ENCODE measurements at places on chromosomes 5 and 9.

GRCh38 chr9:95736370-95736769 lies 139.1 kb upstream of the ERCC6L2 start:
- DNase-seq: no peak

- no peak for DNase-seq
Measured at GRCh38 chr5:33343676-33344327, 97.0 kb upstream of the TARS1 start.

DNA sequence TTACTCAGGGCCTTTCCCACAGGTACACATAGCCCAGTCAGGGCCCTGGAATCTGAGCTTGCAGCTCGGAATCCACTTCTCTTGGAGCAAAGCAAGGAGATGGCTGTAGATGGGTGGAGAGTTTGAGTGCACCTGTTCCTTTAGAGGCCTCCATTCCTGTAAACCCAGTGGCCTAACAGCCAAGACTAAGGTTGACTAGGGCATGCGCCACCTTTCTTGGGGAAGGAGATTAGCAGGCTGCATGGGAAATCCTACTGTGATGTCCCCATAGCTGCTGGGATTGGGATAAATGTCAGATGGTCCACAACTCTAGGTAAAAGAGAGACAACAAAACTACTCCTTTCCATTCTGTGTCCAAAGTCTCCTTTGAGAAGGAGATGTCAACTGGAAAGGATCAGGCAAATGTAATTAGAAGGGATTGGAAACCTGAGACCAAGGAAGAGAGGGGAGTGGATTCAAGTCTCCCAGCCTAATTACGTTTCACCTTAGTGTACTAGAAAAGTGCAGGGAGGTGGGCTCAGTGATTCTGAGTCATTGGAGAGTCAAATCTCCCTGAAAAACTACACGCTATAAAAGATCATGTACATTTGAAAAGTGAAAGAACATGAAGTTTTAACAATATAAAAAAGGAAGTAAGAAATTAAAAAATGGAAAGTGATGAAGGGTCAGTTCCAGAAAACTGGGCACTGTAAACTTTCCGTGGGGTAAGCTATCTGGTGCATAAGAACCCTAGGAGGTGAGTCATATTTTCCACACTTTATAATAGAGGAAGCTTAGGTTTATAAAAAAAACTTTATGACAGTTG lies 104.2 kb downstream of the SEC61B start:
- no peak for DNase-seq

GRCh38 chr5:5492087-5492933 lies 69.8 kb downstream of the ICE1 start:
- DNase-seq: peak; percentile 8

DNA sequence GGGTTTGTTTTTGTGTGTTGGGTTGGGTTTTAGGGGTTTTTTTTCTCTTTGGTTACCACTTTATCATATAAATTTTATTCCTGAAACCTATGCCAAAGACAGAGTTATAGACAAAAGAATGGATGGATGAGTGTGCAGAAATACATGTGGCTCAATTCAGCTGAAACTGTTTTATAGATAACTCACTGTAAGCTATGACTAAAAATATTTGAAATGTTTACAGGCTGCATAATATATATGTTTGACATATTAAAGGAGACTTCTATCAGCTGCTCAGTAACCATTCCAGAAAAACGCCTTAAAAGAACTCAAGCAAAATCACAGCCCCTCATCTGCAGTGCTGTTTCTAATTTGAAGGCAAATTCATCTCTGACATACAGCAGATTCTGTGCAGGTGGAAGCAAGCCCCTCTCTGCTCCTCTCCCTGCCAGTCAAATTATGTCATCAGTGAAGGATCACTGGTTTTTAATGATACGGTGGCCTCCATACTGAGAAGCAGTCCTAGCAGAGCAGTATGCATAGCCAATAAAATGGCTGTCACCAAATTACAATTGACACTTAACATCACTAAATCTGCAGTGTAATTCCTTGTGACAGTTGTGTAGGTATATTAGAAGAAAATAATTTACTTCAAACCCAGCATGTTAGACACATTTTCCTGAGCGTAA lies 301.6 kb downstream of the NR2F1-AS1 start:
- DNase-seq: no peak

GRCh38 chr5:97923997-97924396 lies 741.0 kb upstream of the RIOK2 start:
- DNase-seq: no peak

GRCh38 chr5:164688437-164688836 lies 1183.0 kb downstream of the MAT2B start:
- DNase-seq: no peak

- no peak for DNase-seq
Measured at GRCh38 chr5:119285070-119285916, 70.5 kb upstream of the TNFAIP8 start.

DNA sequence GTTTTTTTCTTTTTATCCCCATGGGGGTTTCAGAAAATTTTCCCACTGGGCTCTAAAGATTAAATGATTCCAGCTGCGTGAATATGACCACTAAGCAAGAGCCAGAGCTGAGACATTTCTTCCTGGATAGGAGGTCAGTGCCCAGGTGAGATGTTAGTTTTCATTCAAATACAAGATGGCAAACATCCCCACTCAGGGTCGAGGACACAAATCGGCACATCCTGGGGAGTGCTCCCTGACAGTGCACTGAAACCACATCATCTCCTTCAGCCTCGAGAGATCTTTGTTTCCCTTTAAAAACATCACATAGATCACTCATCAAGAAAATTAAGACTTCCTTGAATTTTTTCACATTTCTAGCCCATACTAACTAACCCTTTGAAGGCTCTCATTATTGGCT lies 273.2 kb upstream of the PANK3 start:
- no peak for DNase-seq

- DNase-seq: no peak
Measured at GRCh38 chr5:161155451-161155850, 303.4 kb upstream of the ATP10B start.

DNA sequence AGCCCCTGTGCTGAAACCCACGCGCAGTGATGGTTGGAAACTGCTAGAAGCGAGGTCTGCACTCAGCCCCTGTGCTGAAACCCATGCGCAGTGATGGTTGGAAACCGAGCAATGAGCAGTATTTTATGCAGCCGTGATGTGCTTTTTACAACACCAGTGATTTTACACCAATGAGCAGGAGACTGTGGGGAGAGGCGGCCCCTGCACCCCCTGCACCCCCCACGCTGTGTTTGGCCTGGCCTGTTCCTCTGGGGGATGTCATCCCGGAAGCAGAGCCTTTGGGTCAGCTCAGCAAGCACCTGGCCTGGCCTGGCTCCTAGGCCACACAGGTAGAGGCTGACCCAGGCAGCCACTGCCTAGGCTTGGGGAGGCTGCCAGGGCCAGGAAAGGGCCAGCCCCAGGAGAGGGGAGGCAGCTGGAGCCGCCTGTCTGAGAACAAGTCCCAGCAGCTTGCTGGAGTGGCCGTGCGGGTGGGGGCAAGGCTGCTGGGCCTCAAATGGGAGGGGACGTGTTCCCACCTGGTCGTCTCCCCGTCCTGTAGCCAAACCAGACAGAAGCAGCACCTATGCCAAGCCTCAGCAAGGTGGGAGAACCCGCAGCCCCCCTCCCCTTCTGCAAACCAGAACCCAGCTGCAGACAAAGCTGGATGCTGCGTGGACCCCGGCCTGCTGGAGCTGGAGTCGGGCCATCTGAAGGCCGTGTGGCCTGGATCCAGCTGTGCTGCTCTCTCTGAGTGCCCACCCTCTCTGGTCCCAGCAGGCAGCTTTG lies 46.8 kb downstream of the DBH start:
- DNase-seq: no peak

- DNase-seq: no peak
Measured at GRCh38 chr5:32909207-32909606, 198.1 kb downstream of the NPR3 start.

DNA sequence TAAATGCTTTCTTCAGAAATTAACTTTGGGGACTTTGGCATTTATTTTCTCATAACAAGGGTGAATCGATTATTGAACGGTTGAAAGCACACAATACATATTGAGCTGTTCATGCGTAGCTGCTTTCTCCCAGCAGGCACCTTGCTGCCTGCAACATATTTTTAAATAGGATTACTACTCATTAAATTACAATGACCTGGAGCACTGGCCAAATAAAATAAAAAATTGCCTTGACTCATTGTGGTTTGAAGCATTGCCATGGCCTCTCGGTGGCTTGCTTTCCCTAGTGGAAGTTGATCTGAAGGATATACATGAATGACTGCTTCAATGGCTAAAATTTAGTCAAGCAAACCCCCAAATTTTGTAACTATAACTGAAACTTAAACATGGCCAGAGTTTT lies 181.6 kb upstream of the NUDT12 start:
- no peak for DNase-seq

DNA sequence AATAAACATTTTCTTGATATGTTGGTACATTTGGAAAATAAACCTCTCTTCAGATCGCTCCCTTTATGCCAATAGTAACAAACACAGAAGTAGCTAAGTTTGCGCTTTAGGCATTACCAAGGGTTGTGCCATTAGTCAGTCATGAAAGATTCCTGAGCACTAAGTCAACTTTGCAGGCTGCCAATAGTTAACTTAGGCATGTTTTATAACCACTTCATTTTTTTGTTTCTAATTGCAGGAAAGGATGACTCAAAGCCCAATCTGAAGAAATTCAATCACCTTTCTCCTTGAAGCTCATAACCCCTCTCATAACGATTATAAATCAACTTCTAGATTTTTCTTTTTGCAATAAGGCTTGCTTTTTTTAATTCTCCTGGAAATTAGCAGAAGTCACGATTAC lies 517.0 kb downstream of the AGTPBP1 start:
- DNase-seq: no peak

- no peak for DNase-seq
Measured at GRCh38 chr9:21404146-21404545, 4.8 kb upstream of the IFNA8 start.

- no peak for DNase-seq
Measured at GRCh38 chr5:54595721-54596120, 78.2 kb downstream of the SNX18 start.

DNA sequence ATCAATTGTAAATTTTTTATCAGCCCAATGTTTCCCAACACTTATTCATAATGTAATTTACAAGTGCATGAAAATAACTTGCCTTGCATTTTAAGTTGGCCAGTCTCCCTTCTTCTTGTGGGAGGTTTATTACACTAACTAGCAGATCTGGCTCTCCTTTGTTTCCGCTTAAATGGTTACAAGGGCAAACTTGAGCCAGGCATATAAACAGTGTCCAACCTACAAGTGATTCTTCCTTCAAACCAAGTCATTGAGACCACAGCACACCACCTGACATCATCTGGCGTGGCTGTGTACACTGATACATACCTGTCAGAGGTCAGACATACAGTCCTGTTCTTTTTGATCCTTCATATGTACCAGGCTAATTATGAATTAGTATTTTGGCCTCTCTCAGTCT lies 80.1 kb downstream of the ALDH1A1 start:
- no peak for DNase-seq

DNA sequence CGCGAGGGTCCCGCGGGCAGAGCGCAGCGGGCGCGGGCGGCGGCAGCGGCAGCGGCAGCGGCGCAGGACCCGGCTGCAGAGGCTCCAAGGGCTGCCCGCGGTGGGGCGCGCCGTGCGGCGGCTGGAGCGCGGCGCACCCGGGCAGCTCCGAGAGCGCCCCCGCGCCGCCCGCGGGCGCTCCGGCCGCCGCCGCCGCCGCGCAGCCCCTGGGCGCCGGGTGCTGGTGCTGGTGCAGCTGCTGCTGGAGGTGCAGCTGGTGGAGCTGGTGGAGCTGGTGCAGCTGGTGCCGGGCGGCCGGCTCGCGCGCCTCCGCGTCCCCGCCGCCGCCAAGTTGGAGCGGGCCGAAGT lies 644 bp downstream of the IER5L start:
- DNase-seq: no peak

DNA sequence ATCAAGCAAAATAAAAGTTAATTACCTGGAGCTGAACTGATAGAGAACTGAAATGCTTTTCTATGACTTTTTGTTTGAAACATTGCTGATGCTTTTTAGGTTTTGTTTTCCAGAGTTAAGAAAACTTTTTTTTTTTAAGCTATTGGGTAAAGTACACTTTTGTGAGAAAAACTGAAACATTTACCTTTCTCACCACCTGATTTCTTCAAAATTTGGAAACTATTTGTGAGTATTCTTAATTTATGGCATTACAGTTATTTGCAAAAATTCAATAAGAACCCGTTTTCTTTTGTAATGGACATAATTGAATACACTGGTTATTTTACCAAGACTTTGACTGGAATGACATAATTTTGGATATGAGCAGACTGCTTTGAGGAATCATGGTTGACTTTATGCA lies 6.6 kb downstream of the C9orf153 start:
- DNase-seq: no peak

DNA sequence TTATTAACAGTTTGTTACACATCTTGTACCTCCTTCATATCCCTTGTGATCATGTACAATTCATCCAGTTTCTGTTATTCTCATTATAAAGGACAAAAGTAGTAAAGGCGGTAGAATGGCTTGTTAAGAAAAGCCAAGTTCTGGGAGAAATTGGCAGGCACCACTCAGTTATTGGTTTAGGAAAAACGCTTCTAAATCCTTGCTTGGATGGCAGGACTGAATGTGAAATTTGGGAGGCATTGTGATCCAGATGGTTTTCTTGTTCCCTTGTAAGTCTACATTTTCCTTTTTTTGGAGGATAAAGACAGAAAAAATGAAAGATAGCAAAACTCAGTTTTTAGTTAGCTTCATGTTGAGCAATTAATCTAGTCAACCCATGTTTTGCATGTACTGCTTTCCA lies 130.2 kb downstream of the MAT2B start:
- no peak for DNase-seq

GRCh38 chr5:56496581-56497063 lies 263.5 kb upstream of the ANKRD55 start:
- DNase-seq: no peak

DNA sequence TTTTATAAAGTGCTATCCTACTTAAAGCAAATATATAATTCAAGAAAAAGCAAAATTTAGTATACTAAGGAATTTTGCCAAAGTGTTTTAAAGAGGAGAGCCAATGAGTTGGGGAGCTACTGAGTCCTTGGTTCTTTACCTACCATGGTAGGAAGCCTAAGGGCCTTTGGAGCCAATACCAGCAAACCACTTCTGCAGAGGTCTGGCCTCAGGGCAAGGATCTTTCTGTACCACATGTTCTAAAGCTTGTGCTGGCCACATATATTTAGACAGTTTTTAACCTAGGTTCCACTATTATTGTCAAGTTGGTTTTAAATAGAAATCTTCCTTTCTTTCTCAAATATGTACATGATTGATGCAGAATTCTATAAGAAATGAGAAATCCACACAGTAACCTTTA lies 172.3 kb upstream of the NREP start:
- no peak for DNase-seq

GRCh38 chr5:133881576-133882388 lies 86.6 kb downstream of the C5orf15 start:
- no peak for DNase-seq

GRCh38 chr5:93378073-93378472 lies 202.9 kb downstream of the NR2F1-AS1 start:
- DNase-seq: no peak

- DNase-seq: no peak
Measured at GRCh38 chr5:60356745-60357144, 343.2 kb downstream of the DEPDC1B start.

DNA sequence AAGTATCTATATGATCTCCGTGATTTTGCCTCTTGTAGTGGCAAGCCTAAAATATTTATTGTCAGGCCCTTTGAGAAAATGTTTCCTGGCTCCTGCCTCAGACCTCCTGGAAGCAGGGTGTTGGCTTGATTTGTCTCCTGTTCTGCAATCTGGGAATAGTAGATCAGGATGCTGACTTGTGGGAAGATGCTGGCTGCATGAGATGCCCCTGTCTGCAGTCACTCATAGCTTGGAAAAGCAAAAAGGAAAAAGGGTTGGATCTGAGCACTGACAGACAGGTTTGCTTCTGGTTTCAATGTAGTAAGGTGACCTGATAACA lies 16.7 kb downstream of the TJP2 start:
- DNase-seq: no peak

GRCh38 chr5:180097163-180097894 lies 25.8 kb upstream of the RNF130 start:
- no peak for DNase-seq

Data from activated T-cell treated with anti-CD3 and anti-CD28 coated beads for 1 hour (primary cell).